ENCODE measurements at places on chromosomes 4 and X.

GRCh38 chrX:69195810-69196209, 30.6 kb upstream of the PJA1 start:
- DNase-seq: no peak

DNA sequence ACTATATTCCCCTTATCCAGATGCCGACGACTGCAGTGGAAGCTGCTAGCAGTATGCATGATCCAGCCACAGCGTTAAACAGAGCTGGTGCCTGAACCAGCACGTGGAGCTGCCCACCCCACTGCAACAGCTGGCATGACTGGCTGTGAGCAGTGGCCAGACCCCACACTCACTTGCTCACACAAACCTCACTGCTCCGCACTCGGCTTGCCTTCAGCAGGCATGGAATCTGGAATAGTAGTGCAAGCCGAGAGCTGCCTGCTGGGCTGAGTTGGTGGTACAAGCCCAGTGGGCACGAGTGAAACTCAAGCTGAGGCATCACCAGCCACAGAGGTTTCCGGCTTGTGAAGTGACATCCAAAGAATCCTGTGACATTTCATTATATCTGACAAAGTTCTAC, 1197.6 kb downstream of the FAM133A start:
- no peak for DNase-seq

GRCh38 chrX:1138476-1139184, 73.8 kb downstream of the CRLF2 start:
- DNase-seq: no peak

GRCh38 chr4:138300616-138301015, 58.5 kb upstream of the SLC7A11 start:
- DNase-seq: no peak

All from KG1 (cell line).